ENCODE measurements at places on chromosomes 1 and 21. TPM values are rescaled to one million over a fixed set of nuclear protein-coding genes. Genes with fewer than 3 reads are reported as not detected.

The PEAR1 gene
- 3.0 TPM for total RNA-seq

The CHIA gene
- not detected for total RNA-seq

The VANGL2 gene
- 2.3 TPM for total RNA-seq

The HDGF gene
- total RNA-seq = 470 TPM

The WNT3A gene
- total RNA-seq = not detected

The MRPL37 gene
- total RNA-seq = 94.2 TPM

The CADM3 gene
- not detected for total RNA-seq
